ENCODE measurements at places on chromosomes 13 and 19. TPM values are rescaled to one million over a fixed set of nuclear protein-coding genes. Genes with fewer than 3 reads are reported as not detected.

Gene PNPLA6
- 198 TPM for total RNA-seq

Gene C19orf33
- total RNA-seq = 137 TPM

Gene NFKBIB
- total RNA-seq = 15.3 TPM

Gene SPHK2
- 8.2 TPM for total RNA-seq

Gene TEX30
- 7.5 TPM for total RNA-seq

Gene IGFL2
- total RNA-seq = not detected

Gene TEX101
- not detected for total RNA-seq

Gene ERICH4
- not detected for total RNA-seq

Gene TBCB
- 173 TPM for total RNA-seq

Gene TMEM145
- total RNA-seq = not detected

Gene CERS1
- not detected for total RNA-seq

Gene TRPC4
- under 0.01 TPM for total RNA-seq

Gene SPRED3
- total RNA-seq = 0.22 TPM

Gene MEIOSIN
- not detected for total RNA-seq

Gene CHMP2A
- 108 TPM for total RNA-seq

Gene C19orf85
- not detected for total RNA-seq

Gene ZNF653
- 8.0 TPM for total RNA-seq

Gene DHRS12
- total RNA-seq = 4.0 TPM

Gene SOX21
- total RNA-seq = not detected

Gene KLF2
- total RNA-seq = 3.5 TPM

Gene RNF113B
- not detected for total RNA-seq

Gene TRIM28
- total RNA-seq = 576 TPM

Gene FFAR1
- not detected for total RNA-seq

Gene PTH2
- not detected for total RNA-seq

Gene CSNK1A1L
- total RNA-seq = not detected

Gene ANKRD24
- 2.0 TPM for total RNA-seq
